ENCODE measurements at places on chromosomes 7 and 10. TPM values are rescaled to one million over a fixed set of nuclear protein-coding genes. Genes with fewer than 3 reads are reported as not detected.

The HOXA3 gene
- 5.6 TPM for total RNA-seq

DNA sequence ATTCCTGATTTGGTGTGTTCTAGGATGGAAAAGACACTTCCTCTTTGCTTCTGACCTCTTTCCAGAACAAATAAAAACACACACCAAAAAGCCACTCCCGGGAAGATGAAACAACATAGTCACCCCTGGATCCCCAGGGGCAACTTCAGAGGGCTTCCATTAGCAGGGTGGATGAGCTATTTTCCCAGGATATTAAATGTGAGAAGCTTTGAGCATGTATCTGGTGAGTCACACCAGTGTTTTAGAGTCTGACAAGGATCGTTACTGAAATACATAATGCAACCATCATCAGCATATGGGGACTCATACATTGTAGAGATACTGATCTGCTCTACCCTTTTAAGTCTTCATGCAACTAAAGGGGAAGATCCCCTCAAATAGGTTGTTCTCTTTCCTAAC is 115.5 kb upstream of the ZNF438 start:
- H3K27me3 ChIP-seq: no peaks in the 10 kb centered on the region
- peaks cover 16% of the 10 kb centered on the region for H3K4me1 ChIP-seq
- no peaks in the 10 kb centered on the region for H3K36me3 ChIP-seq
- DNase-seq: no peak

DNA sequence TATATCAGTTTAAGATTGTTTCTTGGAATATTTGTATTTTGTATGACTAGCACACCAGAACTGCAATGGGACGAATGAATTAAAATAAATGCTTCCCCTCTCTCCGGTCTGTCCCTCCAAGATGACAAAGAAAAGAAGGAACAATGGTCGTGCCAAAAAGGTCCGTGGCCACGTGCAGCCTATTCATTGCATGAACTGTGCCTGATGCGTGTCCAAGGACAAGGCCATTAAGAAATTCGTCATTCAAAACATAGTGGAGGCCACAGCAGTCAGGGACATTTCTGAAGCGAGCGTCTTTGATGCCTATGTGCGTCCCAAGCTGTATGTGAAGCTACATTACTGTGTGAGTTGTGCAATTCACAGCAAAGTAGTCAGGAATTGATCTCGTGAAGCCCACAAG is 17.2 kb upstream of the PAPSS2 start:
- no peaks in the 10 kb centered on the region for H3K4me1 ChIP-seq
- H3K4me3 ChIP-seq: no peak overlapping the region
- no peak for DNase-seq

GRCh38 chr10:52644373-52645186 is 128.0 kb downstream of the MBL2 start:
- no peaks in the 10 kb centered on the region for H3K27me3 ChIP-seq
- peaks cover 5% of the 10 kb centered on the region for H3K4me1 ChIP-seq
- H3K27ac ChIP-seq: no peak overlapping the region
- H3K4me3 ChIP-seq: no peak overlapping the region
- DNase-seq: no peak

- H3K27me3 ChIP-seq: no peaks in the 10 kb centered on the region
- no peaks in the 10 kb centered on the region for H3K36me3 ChIP-seq
- no peak overlapping the region for H3K4me3 ChIP-seq
- DNase-seq: no peak
- no peak overlapping the region for H3K27ac ChIP-seq
- peaks cover 14% of the 10 kb centered on the region for H3K4me1 ChIP-seq
Measured at GRCh38 chr7:105655500-105656380, 74.4 kb upstream of the EFCAB10 start.

DNA sequence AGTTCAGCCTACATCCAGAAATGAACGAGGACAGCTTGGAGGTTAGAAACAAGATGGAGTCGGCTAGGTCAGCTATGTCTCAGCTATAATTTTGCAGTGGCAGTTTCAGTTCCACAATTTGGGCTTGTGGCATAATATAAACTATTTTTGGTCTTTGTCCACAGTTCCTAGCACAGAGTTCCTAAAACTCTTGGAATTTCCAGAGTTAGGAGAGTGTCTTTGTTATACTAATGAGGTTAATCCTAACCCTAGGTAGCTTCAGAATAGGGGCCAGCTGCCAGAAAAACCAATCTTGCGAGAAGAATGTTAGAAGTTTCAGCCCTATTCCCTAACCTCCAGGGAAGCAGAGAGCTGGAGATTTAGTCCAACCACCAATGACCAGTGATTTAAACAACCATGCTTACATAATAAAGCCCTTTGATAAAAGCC is 131.9 kb downstream of the AKR1D1 start:
- H3K4me1 ChIP-seq: no peaks in the 10 kb centered on the region
- H3K27me3 ChIP-seq: no peaks in the 10 kb centered on the region
- no peak overlapping the region for H3K4me3 ChIP-seq
- no peak for DNase-seq
- H3K36me3 ChIP-seq: no peaks in the 10 kb centered on the region
- no peak overlapping the region for H3K27ac ChIP-seq

DNA sequence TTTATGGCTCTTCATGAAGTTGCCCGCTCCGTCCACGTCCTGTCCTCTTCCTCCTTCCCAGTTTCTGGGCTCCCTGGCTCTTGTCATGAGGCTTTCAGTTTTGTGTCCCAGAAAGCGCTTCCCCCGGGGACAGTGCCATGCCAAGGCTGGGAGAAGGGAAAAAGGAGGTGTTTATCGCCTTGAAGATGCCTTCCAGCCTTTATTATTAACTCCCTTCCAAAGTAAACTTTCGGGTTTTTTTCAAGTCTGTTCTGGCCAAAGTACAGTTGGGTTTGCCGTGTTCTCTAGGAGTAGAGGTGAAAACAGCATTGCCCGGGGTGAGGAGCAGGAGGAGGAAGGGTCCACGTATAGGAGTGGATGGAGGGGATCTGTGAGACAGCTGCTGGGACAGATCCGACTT is 117.2 kb downstream of the CUX1 start:
- no peak for DNase-seq
- H3K27ac ChIP-seq: peak overlapping the region; percentile 90
- H3K4me3 ChIP-seq: peak overlapping the region; percentile 33
- H3K4me1 ChIP-seq: peaks cover 41% of the 10 kb centered on the region

The CPXM2 gene
- 5.2 TPM for total RNA-seq

GRCh38 chr7:128094686-128095085 is 63.4 kb upstream of the LRRC4 start:
- H3K27ac ChIP-seq: no peak overlapping the region
- DNase-seq: no peak
- H3K27me3 ChIP-seq: no peaks in the 10 kb centered on the region

GRCh38 chr10:106680061-106680460 is 484.4 kb downstream of the SORCS1 start:
- no peaks in the 10 kb centered on the region for H3K36me3 ChIP-seq
- no peaks in the 10 kb centered on the region for H3K27me3 ChIP-seq
- no peak for DNase-seq
- H3K27ac ChIP-seq: no peak overlapping the region

DNA sequence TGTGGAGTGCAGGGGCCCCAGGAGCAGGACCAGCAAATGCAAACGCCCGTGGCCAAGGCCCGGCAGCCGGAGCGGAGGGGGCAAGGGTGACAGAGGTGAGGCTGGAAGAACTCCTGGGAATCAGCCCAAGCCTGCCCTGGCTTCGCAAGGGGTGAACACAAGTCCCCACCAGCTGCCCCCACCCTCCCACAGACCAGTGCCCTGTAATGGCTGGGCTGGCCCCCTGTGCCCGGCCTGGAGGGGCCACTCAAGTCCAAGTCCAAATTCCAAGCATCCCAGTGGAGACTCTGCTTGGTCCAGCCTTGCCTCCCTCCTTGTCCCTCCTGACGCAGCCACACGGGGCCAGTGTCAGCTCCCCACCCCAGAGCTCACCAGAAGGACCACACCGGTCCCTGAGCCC is 28.0 kb downstream of the MICALL2 start:
- H3K4me3 ChIP-seq: no peak overlapping the region
- no peaks in the 10 kb centered on the region for H3K36me3 ChIP-seq
- DNase-seq: no peak
- H3K27me3 ChIP-seq: no peaks in the 10 kb centered on the region

- no peak overlapping the region for H3K4me3 ChIP-seq
- no peaks in the 10 kb centered on the region for H3K4me1 ChIP-seq
- DNase-seq: no peak
- no peaks in the 10 kb centered on the region for H3K27me3 ChIP-seq
- H3K27ac ChIP-seq: no peak overlapping the region
Measured at GRCh38 chr7:106246902-106247711, 37.7 kb downstream of the NAMPT start.

The GNGT1 gene
- not detected for total RNA-seq

GRCh38 chr7:157089100-157089610 is 49.6 kb upstream of the UBE3C start:
- H3K4me1 ChIP-seq: no peaks in the 10 kb centered on the region
- H3K36me3 ChIP-seq: no peaks in the 10 kb centered on the region
- H3K4me3 ChIP-seq: no peak overlapping the region
- no peak for DNase-seq
- H3K27ac ChIP-seq: no peak overlapping the region

DNA sequence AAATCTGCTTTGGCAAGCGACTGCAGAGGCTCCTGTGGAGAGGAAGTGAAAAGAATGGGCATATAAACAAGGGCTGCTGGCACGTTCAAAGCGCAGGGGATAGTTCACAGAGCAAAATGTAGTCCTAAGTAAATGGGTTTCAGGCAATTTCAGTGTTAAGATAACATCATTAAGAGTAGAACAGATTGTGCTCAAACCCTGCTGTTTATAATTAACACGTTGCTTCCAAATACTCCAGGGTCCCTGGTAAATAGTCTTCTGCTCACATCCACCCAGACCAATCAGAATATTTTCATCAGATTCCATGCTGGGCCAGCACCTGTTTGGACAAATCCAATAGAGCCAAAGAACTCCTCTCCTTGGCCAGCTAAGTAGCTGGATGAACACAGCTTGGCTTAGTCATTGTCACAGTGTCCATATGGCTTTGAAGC is 81.4 kb downstream of the ORC5 start:
- no peaks in the 10 kb centered on the region for H3K27me3 ChIP-seq
- H3K36me3 ChIP-seq: no peaks in the 10 kb centered on the region
- peak overlapping the region; percentile 76 for H3K27ac ChIP-seq
- DNase-seq: no peak

The ASAH2B gene
- 2.9 TPM for total RNA-seq

The PKD2L1 gene
- total RNA-seq: not detected

DNA sequence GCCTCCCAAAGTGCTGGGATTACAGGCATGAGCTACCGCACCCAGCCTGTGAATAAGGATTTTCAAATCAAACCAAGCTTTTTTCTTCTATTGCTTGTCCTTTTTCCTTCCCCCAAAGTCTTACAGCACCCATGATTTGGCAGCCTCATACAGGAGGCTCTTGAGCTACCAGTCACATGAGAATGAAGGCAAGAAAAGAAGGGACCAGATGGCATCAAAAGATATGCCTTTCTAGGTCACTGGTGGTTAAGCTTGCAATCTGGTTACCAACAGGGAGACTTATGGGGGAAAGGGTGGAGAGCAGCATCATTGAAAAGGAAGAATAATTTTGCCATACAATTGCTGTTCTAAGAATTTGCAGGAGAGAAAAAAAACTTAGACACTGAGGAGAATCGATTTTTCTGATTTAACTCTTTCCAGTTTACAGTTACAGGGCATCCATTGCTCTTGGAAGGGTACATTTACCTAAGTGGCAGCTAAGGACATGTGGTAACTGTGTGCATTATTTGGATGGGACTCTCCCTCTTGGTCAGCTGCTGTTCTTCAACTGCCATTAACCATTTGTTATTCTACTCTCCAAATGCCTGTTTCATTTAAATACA is 29.5 kb downstream of the SMNDC1 start:
- no peak for DNase-seq
- H3K4me3 ChIP-seq: no peak overlapping the region
- H3K36me3 ChIP-seq: no peaks in the 10 kb centered on the region
- H3K27ac ChIP-seq: no peak overlapping the region
- H3K27me3 ChIP-seq: no peaks in the 10 kb centered on the region

DNA sequence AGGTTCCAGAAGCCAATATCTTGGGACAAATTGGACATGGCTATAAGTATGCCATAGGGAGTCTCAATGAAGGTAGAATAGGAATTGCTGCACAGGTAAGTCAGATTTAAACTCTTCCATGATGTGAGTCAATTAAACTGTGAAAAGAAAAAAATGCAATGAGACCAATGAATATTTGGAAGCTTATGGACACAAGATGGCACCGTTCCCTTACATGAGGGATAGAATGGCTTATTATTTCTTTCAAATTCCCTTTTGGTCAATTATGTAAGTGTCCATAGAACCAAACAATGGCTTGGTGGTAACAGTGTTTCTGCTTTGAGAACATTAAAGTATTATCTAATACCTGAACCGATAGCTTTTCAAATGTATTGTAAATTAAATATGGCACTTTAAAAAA is 35.6 kb downstream of the ACADSB start:
- H3K27me3 ChIP-seq: no peaks in the 10 kb centered on the region
- H3K4me3 ChIP-seq: no peak overlapping the region
- H3K27ac ChIP-seq: no peak overlapping the region
- H3K4me1 ChIP-seq: no peaks in the 10 kb centered on the region

The AZGP1 gene
- total RNA-seq: 0.69 TPM

DNA sequence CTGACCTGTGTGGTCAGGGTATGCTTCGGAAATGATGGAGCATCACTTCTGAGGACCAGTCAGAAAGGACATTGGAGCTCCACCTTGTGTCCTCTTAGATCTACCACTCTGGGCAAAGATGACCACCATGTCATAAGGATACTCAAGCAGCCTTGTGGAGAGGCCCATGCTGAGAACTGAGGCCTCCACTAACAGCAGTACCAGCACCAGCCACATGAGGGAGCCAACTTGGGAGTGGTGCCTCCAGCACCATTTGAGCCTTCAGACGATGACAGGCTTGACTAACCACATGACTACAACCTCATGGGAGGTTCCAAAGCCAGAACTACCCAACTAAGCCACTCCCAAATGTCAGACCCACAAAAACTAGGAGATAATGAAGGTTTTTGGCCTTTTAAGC is 116.0 kb downstream of the NPTX2 start:
- H3K27me3 ChIP-seq: no peaks in the 10 kb centered on the region
- H3K27ac ChIP-seq: no peak overlapping the region
- H3K36me3 ChIP-seq: no peaks in the 10 kb centered on the region
- no peaks in the 10 kb centered on the region for H3K4me1 ChIP-seq
- DNase-seq: no peak

DNA sequence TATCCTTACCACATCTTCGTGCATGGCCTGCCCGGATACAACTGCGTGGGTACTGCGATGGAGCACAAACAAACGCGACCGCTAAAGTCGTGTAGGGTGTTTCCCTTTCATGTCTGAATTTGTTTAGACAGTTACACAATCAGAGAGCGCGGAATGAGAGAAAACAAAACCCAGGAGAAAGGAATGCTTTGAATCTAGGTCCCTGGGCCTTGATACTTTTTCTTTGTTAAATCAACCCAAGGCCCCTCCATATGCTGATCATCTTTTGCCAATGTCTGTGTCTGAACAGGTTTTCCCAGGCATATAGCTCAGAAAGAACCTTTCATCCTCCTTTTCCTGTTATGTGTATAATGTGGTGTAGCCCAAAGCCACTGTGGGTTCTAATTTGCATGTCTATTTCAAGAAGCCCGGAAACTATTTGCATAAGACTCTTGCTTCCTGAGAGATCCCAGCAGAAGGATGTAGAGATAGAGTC is 145.8 kb downstream of the FRMD4A start:
- H3K36me3 ChIP-seq: no peaks in the 10 kb centered on the region
- H3K27ac ChIP-seq: no peak overlapping the region
- no peaks in the 10 kb centered on the region for H3K27me3 ChIP-seq
- no peak for DNase-seq
- no peaks in the 10 kb centered on the region for H3K4me1 ChIP-seq

The CARD11 gene
- total RNA-seq: 0.54 TPM

- H3K4me3 ChIP-seq: no peak overlapping the region
- H3K27me3 ChIP-seq: no peaks in the 10 kb centered on the region
- DNase-seq: no peak
Measured at GRCh38 chr7:157429680-157430224, 92.9 kb downstream of the DNAJB6 start.

The ATXN7L1 gene
- 3.7 TPM for total RNA-seq

The AGAP3 gene
- total RNA-seq: 39.3 TPM
